ENCODE measurements at places on chromosomes 12 and 14.

- no peak for DNase-seq
Measured at GRCh38 chr12:88955531-88955930, 375.3 kb upstream of the KITLG start.

DNA sequence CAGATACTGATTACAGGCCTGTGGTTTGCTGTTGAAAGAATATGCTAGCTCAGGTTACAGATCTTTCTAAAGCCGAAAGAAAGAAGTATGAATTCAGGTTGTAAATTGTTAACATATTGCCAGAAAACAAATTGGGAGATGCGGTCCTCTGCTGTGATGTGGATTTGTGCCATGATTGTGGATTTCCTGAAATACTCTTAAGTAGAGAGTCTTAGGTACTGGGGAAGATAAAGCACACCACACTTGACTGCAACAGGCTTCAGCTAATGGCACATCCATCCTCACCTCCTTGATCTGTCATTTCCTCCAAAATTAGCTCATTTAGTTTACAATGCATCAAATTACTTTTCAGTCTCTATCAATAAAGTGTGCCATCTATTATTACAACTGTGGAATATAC, 279.2 kb downstream of the SYT1 start:
- DNase-seq: no peak

DNA sequence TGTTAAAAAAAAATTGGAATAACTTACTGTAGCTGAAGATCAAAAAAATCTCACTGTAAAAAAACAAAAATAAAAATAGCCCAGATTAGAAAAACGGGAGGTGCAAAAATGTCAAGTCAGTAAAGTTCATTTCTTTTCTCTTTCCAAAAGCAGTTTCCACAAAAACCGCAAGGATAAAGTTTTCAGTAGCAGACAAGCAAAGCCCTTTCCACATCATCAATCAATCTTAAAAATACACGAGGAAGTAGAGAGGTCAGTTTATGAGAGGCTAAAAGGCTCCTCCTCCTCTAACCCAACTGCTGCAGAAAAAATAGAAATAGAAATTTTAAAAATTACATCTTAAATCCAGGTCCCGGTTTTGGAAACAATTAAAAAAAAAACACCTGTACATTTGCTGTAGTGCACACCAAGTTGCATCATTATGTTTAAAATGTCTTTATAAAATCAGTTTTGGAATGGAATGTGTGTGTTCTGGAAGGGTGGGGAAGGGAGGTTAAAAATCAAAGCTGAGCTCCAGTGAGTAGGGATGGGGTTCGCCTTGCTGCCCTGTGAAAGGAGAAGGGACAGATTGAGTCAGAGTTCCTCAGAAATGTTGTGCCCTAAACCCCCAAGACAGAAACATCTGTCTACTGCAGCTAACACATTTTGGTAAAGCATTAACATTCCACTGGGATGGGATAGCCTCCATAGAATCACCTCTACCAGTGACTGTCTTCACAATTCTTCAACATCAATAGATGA, 5.8 kb downstream of the HNRNPC start:
- peak; percentile 31 for DNase-seq

GRCh38 chr14:92907316-92907911, 15.5 kb upstream of the CHGA start:
- no peak for DNase-seq

GRCh38 chr12:104402630-104403029, 54.1 kb upstream of the CHST11 start:
- no peak for DNase-seq

GRCh38 chr12:24011927-24012507, 62.5 kb upstream of the SOX5 start:
- DNase-seq: no peak

Measured in HCEC 1CT (cell line).